Stimulated activated naive CD4-positive, alpha-beta T cell (primary cell): ENCODE measurements at places on chromosomes 4 and X.

DNA sequence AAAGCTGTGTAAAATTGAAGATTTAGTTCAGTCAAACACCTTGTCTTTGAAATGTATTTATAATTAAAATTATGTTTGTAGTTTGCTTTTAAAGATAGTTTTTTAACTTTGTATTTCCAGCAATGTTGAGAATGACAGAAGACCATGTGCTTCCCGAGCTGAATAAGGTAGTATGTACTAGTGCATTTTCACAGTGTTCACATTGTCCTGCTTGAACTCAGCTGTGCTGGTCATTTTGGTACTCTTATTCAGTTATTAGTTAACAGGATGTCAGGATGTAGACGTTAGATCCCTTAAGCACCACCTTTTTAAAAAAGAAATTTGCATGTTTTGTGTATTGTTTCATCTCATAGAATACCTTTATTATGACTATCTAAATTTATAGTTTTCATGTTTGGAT is 28.4 kb downstream of the ANAPC4 start:
- no peak for DNase-seq

DNA sequence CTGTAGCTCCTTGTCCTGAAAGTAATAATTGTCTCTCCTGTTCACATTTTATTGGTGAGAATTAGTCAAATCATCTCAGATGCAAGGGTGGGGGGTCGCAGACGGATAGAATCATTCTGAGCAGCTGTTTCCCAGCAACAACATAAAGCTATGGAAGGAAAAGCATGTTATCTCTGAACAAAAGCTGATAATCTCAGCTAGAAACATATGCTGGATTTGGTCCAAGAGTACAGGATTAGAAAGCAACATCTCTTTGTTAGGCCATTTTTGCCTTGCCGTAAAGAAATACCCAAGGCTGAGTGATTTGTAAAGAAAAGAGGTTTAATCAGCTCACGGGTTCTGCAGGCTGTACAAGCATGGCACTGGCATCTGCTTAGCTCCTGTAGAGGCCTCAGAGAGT is 472.8 kb upstream of the BOD1L1 start:
- DNase-seq, result no peak

GRCh38 chr4:152581536-152582160 is 45.8 kb upstream of the FBXW7 start:
- DNase-seq, result no peak

- no peak for DNase-seq
Observed at GRCh38 chr4:160836431-160836830, 1327.4 kb downstream of the FSTL5 start.

- no peak for DNase-seq
Observed at GRCh38 chr4:139865537-139865936, 199.9 kb downstream of the MGST2 start.
